ENCODE measurements at places on chromosomes 5 and 9.

DNA sequence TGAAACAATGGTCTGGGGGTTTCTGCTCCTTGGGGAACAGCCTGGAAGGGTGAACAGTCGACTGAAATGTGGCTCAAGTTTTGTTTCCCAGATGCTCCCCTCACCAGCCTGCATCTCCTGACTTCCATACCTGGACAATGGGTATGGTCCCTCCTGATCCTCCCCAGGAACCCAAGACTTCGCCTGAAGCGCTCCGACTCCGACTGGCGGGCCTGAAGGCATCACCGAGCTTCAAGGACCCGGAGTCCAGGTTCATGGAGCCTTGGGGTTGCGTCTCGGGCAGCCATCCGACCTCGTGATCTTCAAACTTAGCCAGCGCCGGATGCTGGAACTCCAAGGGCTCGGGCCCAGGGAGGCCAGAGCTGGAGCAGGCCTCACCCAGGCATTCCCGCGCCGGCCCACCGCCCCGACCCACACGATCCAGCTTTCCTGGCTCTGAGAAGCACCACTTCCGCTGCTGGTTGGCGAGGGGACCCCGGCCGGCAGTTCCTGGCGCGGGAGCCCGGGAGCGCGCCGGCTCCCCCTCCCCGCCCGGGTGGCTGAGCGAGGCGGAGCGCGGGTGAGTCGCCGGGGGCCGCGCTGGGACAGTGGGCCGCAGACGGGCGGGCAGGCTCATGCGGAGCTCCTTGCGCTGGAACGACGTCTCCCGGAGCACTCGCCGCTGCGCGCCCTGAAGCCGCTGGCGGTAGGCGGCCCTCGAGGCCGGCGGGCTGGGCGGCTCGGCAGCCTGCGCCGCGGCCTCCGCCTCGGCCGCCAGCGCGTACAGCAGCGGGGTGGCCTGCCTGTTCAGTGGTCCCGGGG is 5.2 kb downstream of the SHROOM1 start:
- DNase-seq = no peak

GRCh38 chr9:115757461-115757860 is 396.1 kb upstream of the PAPPA start:
- no peak for DNase-seq

- DNase-seq = no peak
These were observed 651.6 kb downstream of the HTR1A start for GRCh38 chr5:63310644-63311043.

GRCh38 chr9:97830884-97831829 is 21.9 kb upstream of the FOXE1 start:
- no peak for DNase-seq

DNA sequence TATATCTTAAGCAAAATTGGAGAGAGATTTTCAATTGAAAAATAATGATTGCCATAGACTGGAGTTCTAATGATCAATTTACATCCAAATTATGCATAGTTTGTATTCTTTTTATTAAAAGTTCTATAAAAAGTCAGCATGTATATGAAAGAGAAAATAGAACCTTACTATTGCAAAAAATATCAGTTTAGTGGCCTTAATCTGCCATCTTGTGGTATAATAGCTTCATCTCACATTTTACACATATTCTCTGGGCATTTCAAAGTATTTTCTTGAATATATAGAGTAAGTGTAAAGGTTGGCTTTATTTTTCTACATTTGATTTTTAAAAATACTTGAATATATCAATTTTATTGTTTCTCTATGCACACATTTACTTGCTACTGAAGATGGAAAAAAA is 1858.6 kb upstream of the CDH9 start:
- DNase-seq = no peak

DNA sequence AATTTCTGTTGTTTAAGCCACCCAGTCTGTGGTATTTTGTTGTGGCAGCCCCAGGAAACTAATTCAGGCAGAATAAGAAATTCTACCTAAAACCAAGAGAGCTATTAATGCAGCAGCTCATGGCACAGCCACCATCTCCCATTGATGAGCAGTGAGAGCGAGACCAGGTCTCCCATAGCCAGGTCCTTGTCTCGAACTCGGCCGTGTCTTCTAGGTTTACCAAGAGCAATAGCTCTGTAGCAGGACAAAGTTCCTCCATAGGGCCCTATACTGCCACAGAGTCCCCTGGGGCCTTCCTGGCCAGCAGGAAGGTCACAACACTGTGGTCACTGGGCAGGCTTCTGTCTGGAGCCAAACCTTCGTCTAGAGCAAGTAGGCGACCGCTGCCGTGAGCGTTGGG is 34.5 kb upstream of the TJP2 start:
- DNase-seq = no peak

DNA sequence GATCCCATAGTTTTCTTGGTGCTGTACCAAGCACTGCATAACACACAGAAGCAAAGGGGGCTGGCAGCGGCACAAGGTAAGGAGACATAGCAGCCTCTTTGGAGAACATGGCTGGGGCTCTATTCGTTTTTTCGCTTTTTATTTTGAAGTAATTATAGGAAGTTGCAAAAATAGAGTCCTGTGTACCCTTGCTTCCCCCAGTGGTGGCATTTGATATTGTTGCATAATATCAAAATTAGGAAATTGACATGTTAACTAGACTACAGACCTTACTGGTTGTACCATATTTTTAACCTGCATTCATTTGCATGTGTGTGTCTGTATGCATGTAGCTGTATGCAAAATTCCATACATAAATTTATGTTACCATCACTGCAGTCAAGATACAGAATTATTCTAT is 6.6 kb upstream of the UBQLN1 start:
- no peak for DNase-seq

DNA sequence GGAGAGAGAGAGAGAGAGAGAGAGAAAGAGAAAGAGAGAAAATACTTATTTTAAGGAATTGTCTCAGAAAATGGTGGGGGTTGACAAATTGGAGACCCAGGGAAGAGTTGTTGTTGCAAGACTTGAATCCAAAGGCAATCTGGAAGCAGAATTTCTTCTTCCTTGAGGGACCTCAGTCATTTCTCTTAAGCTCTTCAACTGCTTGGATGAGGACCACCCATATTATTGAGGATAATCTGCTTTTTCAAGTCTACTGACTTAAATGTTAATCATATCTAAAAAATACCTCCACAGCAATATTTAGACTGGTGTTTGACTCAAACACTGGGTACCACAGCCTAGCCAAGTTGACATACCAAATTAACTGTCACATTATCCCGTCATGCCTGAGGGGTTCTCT is 2.9 kb downstream of the CDKN2B-AS1 start:
- no peak for DNase-seq

- no peak for DNase-seq
These were observed 12.6 kb downstream of the ISL1 start for GRCh38 chr5:51395666-51396356.

- no peak for DNase-seq
These were observed 538.2 kb upstream of the ZNF462 start for GRCh38 chr9:106324591-106325280.

DNA sequence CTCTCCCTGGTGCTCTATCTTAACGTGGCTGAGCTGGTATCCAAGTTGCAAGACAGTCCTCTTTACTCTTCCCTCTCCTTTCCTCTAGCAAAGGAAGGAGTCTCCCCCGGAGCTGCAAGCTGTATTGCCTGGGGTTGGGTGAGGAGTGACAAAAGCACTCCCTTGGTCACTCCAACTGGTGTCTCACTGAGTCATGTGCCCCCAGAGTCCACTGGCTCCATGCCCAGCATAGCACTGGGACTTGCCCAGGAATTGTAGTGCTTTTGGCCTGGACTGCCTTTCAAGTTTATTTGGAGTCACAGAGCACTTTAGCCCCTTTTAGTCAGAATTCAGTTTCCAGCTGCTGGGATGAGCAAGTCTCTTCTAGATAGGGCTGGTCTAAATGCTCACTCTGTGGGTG is 82.6 kb upstream of the FST start:
- no peak for DNase-seq

GRCh38 chr9:18459962-18460584 is 13.9 kb upstream of the ADAMTSL1 start:
- DNase-seq = no peak

DNA sequence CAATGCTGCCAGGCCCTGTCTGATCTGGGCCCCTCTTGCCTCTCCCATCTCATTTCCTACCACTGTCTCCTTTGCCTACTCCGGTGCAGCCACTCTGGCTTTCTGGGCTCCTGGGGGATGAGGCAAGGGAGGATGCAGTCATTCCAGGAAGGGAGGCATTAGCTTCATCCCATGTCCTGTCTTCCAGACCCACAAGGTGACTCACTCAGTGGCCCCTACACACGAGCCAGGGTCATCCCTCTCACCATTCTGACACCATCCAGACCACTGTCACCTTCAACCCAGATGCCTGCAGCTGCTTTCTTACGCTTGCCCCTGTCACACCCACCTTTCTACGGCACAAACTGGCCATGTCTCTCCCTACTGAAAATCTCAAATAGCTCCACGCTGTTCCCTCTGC is 19.1 kb downstream of the ACSL6 start:
- no peak for DNase-seq

DNA sequence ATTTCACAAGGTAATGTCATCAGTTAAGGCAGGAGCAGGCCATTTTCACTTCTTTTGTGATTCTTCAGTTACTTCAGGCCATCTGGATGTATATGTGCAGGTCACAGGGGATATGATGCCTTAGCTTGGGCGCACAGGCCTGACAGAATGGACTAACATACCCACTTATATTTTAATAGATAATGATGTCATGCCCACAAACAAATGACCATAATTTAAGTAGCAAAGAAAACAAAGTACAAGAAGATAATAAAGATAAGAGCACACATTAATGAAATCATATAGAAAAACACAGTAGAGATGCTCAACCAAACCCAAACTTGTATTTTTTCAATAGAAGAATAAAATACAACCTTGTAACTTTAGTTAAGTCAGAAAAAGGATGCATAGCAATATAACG is 19.7 kb upstream of the TBC1D2 start:
- DNase-seq = no peak

- DNase-seq = no peak
These were observed 29.1 kb downstream of the GFPT2 start for GRCh38 chr5:180323941-180324600.

DNA sequence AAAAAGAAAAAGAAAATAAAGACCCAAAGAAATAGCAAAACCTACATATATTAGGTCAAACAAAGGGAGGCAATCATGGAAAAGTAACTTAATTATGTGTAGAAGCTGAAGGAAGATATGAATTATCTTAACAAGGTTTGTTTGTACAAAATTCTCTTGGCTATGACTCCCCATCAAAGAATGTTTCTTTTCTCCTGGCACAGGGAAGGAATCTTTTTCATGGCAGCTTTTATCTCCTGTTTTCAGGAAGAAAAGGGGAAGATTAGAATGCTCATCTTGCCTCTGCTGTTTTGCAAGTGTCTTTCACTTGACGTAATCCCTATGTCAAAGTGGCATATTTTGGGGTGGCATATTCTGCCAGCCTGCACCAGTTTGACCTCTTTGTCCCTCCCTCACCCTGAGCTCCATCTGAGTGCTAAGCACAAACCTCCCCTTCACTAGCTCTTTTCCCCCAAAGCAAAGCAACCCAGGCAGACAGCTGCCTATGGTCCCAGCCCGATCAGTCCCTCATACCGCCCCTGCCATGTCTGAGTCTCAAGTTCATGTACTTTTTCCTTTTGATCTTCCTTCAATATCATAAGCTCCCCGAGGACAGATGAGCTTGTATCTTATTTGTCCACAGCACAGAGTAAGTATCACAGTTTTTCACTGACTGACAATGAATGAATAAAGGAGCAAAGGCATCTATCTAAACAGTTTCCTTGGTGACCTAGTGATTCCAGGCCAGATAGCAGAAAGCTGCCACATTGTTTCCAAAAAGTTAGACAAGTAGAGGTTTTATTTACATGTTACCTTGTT is 242.8 kb upstream of the ANKRD55 start:
- DNase-seq = no peak

DNA sequence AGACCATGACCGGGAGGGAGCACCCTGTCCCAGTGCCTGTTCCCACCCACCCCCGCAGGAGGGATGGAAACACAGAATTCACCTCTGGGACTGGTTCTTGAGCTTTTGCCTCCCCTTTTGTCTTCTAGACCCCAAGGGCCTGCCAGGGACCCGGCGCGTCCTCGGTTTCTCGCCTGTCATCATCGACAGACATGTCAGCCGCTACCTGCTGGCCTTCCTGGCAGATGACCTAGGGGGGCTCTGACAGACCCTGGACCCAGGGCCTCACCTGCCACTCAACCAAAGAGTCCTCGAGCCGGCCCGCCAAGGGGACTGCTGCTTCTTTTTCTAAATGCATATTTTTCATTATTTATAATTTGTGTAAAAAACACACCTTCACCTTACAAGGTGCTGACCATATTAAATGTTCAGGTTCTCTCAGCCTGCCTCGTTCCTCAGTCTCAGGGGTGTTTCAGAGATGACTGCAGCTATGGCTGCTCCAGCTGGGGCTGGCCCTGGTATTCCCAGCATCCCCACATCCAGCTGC is 16.9 kb downstream of the CARD19 start:
- no peak for DNase-seq

GRCh38 chr9:129620669-129621295 is at the start of gene C9orf50:
Gene C9orf50 (minus strand): TSS chr9:129621101. CDS start chr9:129620574, 527 bp downstream.
- no peak for DNase-seq

DNA sequence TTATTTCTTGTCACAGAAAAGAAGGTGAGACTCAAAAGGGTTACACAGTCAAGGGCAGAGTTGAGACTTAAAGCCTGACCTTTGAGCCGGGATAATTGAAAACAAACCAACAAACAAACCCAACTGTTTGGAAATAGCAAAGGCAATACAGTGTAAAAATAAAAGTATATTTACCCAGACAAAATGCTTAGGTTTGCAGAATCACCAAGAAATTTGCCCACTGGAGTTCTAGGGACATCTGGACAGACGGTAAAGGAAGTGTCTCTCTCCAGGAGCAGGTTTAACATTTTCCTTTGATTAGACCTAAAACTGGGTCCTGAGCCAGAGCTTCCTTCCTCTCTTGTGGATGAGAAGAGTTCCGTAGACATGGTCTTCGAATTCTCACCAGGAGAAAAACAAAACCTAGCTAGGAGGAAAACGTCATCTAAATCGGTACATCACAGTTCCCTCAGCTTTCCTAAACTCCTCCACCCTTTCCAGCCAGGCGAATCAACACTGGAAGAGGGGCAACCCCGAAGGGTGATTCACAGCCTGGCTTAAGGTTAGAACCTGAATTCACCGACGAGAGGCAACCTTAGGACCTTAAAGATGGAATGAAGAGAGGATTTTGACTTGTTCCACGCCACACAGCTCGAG is 673 bp downstream of the CDC25C start:
- DNase-seq = no peak

All from CD4-positive, alpha-beta T cell treated with Interleukin-6 at 100 ng/mL for 8 hours (primary cell).